ENCODE measurements at places on chromosomes 7 and 10. TPM values are rescaled to one million over a fixed set of nuclear protein-coding genes. Genes with fewer than 3 reads are reported as not detected.

DNA sequence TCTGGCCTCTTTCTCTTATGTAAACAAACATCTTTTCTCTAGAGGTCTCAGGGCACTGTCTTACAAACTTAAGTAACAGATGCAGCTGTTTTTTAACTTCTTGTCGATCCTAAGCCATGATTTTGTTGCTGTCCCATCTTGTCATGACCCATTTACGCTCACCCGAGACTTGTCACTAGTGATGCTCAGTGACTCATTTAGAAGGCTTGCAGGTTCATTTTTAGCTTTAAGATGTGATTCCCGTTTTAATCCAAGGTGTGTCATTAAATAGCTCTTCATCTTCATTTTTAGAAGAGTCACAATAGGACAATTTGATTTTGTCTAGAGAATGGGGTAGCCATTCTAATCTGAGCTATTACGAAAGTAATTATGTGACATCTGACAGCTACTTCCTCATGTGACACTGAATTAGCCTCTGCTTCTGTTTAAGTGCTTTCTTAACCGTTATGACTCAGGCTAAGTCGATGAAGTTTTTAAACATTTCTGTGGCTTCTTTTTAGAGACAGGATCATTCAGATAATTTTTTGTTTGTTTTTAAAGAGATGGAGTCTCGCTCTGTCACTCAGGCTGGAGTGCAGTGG, 42.7 kb downstream of the SPDYE5 start:
- H3K36me3 ChIP-seq = no peaks in the 10 kb centered on the region
- H3K27me3 ChIP-seq = no peaks in the 10 kb centered on the region
- no peak overlapping the region for H3K4me3 ChIP-seq
- H3K4me1 ChIP-seq = no peaks in the 10 kb centered on the region
- DNase-seq = no peak

DNA sequence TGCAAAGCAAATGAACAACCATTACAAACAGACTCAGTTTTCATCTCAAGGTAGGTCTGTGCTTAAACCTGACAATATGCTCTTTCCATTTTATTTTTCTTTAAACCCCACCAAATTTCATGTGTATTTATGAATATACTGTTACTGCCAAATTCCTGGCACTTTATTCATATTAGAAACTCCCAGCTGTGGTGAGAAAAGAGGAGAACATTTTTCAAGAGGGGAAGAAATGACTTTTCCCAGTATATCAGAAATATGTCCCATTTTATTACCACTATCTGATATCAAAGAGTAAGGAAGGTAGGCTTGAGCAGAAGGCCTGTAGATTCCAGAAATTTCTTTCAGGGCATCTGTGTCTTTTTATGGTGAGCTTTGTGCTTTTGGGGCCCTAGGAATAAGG, 189.6 kb downstream of the ADAM12 start:
- no peak for DNase-seq
- H3K36me3 ChIP-seq = no peaks in the 10 kb centered on the region
- H3K4me1 ChIP-seq = no peaks in the 10 kb centered on the region
- H3K27me3 ChIP-seq = no peaks in the 10 kb centered on the region

- H3K27ac ChIP-seq = no peak overlapping the region
- no peaks in the 10 kb centered on the region for H3K36me3 ChIP-seq
- H3K4me1 ChIP-seq = no peaks in the 10 kb centered on the region
- H3K4me3 ChIP-seq = no peak overlapping the region
- DNase-seq = no peak
- H3K27me3 ChIP-seq = no peaks in the 10 kb centered on the region
These were observed 97.8 kb downstream of the ABCA13 start for GRCh38 chr7:48269066-48269465.

DNA sequence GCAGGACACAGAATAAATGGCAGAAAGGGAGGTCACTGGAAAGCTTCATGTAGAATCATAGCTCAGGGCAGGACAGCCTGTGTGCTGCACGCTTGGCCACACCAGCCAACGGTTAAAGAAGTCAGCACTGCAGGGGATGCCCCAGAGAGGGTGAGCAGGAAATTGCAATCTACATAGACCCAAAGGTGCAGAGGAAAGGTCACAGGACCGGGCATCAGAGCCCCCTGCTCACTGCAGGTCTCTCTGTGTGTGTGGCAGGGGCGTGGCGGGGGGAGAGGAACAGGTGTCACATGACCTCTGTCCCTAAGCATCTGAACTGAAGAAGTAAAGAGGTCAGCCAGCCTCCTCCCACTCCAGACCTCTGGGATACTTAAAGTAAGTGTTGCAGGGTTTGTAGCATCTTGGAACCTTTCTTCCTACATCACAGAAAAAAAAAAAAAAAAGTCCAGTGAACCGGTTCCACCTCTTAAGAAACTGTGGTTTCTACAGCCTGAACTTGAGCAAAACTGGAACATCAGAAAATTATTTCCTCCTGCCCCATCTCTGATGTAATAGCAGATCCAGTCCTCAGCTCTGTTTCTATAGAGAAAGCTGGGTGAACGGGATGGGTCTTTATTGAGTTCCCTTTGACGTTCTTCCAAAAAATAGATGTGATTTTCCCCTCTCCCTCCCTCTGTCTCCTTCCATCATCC, 64.3 kb downstream of the RGS10 start:
- no peaks in the 10 kb centered on the region for H3K36me3 ChIP-seq
- H3K27me3 ChIP-seq = no peaks in the 10 kb centered on the region
- no peaks in the 10 kb centered on the region for H3K4me1 ChIP-seq
- no peak overlapping the region for H3K4me3 ChIP-seq
- H3K27ac ChIP-seq = no peak overlapping the region

GRCh38 chr7:145718129-145718528, 398.5 kb upstream of the CNTNAP2 start:
- H3K4me1 ChIP-seq = no peaks in the 10 kb centered on the region
- no peak overlapping the region for H3K4me3 ChIP-seq
- H3K27ac ChIP-seq = no peak overlapping the region
- no peaks in the 10 kb centered on the region for H3K27me3 ChIP-seq
- DNase-seq = no peak

GRCh38 chr10:86295351-86295750, 71.2 kb downstream of the GRID1 start:
- no peaks in the 10 kb centered on the region for H3K4me1 ChIP-seq
- H3K27ac ChIP-seq = no peak overlapping the region
- H3K36me3 ChIP-seq = no peaks in the 10 kb centered on the region
- H3K27me3 ChIP-seq = no peaks in the 10 kb centered on the region

DNA sequence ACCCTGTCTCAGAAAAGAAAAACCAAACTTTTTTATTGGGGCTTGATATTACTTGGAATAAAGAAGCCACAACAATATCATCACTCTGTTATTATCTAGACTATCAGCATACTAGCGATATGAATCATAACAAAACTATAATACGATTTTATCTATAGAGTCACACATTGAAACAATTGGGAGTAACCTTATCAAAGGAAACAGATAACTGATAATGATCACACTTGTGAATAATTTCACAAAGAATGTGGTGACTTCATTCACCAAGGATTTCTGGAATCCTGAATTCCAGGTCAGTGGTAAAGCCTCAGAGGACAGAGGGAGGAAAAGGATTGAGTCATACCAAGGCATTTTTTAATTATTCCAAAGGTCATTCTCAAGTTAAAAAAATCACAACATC, 32.1 kb upstream of the NMT2 start:
- H3K4me1 ChIP-seq = no peaks in the 10 kb centered on the region
- no peaks in the 10 kb centered on the region for H3K27me3 ChIP-seq
- DNase-seq = no peak
- H3K27ac ChIP-seq = no peak overlapping the region
- H3K4me3 ChIP-seq = no peak overlapping the region

- no peaks in the 10 kb centered on the region for H3K36me3 ChIP-seq
- DNase-seq = no peak
- no peaks in the 10 kb centered on the region for H3K27me3 ChIP-seq
- H3K27ac ChIP-seq = no peak overlapping the region
These were observed 8.4 kb downstream of the CPA2 start for GRCh38 chr7:130274983-130275591.

GRCh38 chr7:92837000-92837749, 802 bp upstream of the CDK6 start:
- no peaks in the 10 kb centered on the region for H3K27me3 ChIP-seq
- H3K36me3 ChIP-seq = no peaks in the 10 kb centered on the region
- H3K4me3 ChIP-seq = peak overlapping the region; percentile 79
- H3K4me1 ChIP-seq = peaks cover 6% of the 10 kb centered on the region
- no peak for DNase-seq
- peak overlapping the region; percentile 81 for H3K27ac ChIP-seq

DNA sequence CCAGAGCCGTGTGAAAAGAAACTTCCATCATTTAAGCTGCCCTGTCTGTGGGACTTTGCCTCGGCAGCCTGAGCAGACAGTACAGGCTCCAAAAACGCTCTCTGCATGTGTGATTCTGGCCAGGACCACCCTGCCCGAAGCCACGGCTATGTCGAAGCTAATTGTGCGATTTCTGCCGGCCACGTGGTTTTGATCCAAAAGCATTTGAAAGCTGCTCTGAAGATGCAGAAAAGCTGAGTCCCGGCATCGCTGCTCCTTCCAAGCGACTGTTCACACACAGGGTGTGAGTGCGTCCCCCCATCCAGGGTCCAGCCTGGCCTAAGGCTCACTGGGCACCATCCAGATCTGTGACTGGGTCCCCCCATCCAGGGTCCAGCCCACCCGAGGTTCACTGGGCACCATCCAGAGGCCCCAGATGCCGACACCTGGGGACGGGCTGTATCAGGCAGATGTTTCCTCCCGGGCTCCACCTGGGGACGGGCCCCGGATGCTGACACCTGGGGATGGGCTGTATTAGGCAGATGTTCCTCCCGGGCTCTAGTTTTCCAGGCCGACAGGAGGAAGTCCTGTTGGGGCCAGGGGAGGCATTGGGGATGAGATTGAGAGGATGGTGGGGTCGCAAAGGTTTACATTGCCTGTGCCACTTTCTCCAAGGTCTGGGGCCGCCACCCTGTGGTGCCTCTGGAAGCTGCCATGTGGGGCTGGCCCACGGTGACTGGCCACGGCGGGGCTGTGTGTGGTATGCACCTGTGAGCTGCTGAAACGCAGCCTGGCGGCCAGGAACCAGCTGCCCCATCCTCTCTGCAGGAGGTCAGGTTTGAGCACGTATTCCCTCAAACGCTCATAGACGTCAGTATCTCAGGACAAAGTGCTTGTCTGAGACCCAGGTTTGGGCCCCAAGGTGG, 527.4 kb downstream of the DNAJB6 start:
- H3K27me3 ChIP-seq = no peaks in the 10 kb centered on the region
- no peaks in the 10 kb centered on the region for H3K36me3 ChIP-seq
- H3K27ac ChIP-seq = no peak overlapping the region
- no peak overlapping the region for H3K4me3 ChIP-seq

DNA sequence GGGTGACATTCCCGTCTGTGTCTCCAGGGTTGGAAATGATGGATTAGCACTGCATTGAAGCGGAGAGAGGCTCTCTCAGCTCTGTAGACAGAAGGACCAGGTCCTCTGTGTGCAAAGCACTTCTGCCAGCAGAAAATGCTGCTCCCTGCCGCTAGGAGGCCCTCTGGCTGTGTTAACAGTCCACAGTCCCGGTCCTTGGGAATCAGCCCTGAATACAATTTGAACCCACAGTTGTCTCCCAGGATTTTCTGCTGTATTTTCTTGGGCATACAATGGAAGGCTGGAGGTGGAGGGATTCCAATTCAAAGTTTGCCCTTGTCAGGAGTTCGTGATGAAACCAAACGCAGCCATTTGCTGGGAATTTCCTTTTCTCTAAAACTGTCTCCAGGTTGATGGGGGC, 205.2 kb downstream of the GLRX3 start:
- no peaks in the 10 kb centered on the region for H3K36me3 ChIP-seq
- no peaks in the 10 kb centered on the region for H3K27me3 ChIP-seq
- H3K4me3 ChIP-seq = no peak overlapping the region
- DNase-seq = no peak
- H3K27ac ChIP-seq = no peak overlapping the region
- no peaks in the 10 kb centered on the region for H3K4me1 ChIP-seq

GRCh38 chr10:58322072-58322834, 12.6 kb upstream of the UBE2D1 start:
- H3K36me3 ChIP-seq = no peaks in the 10 kb centered on the region
- H3K27ac ChIP-seq = no peak overlapping the region
- no peak overlapping the region for H3K4me3 ChIP-seq
- H3K27me3 ChIP-seq = no peaks in the 10 kb centered on the region
- DNase-seq = no peak

GRCh38 chr10:57988964-57989363, 278.7 kb downstream of the IPMK start:
- no peaks in the 10 kb centered on the region for H3K27me3 ChIP-seq
- DNase-seq = no peak
- no peak overlapping the region for H3K4me3 ChIP-seq
- no peaks in the 10 kb centered on the region for H3K4me1 ChIP-seq

GRCh38 chr10:21518149-21518640, 7.3 kb downstream of the SKIDA1 start:
- H3K4me3 ChIP-seq = no peak overlapping the region
- H3K4me1 ChIP-seq = peaks cover 17% of the 10 kb centered on the region
- H3K27me3 ChIP-seq = peaks cover 17% of the 10 kb centered on the region
- no peak for DNase-seq
- peak overlapping the region; percentile 75 for H3K27ac ChIP-seq

GRCh38 chr7:154844955-154845354, 158.0 kb downstream of the PAXIP1 start:
- H3K4me1 ChIP-seq = peaks cover 13% of the 10 kb centered on the region
- H3K36me3 ChIP-seq = no peaks in the 10 kb centered on the region
- no peak overlapping the region for H3K27ac ChIP-seq
- no peak for DNase-seq

DNA sequence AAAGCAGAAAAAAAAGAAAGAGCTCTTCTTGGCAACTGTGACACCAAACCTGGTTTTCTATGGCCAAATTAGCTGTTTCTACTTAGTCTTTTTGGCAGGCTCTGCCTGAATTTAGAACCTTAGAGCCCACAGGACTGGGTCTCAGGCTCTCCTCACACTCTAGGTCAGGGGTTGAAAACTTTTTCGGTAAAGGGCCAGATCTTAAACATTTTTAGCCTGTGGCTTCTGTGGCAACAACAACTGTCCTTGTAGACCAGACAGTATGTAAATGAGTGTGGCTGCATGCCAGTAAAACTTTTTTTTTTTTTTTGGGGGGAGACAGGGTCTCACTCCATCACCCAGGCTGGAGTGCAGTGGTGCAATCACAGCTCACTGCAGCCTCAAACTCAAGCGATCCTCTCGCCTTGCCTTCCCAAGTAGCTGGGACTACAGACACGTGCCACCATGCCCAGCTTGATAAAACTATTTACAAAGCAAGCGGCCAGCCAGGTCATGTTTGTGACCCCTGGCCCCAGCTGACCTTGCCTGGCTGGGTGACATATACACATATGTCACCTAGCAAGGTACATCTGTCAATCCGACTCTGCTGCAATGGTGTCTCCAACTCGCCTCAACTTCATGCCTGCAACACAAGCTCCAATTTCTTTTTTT, 17.4 kb downstream of the KPNA7 start:
- no peaks in the 10 kb centered on the region for H3K4me1 ChIP-seq
- no peak overlapping the region for H3K4me3 ChIP-seq
- no peaks in the 10 kb centered on the region for H3K27me3 ChIP-seq

GRCh38 chr7:55189146-55189766, 170.4 kb downstream of the EGFR start:
- no peak overlapping the region for H3K4me3 ChIP-seq
- no peak overlapping the region for H3K27ac ChIP-seq
- no peaks in the 10 kb centered on the region for H3K4me1 ChIP-seq
- no peak for DNase-seq
- H3K27me3 ChIP-seq = no peaks in the 10 kb centered on the region
- H3K36me3 ChIP-seq = no peaks in the 10 kb centered on the region

PDK4 gene
- total RNA-seq = 293 TPM

NANOS1 gene
- total RNA-seq = not detected

KLHL7 gene
- 53.6 TPM for total RNA-seq

PRKG1 gene
- total RNA-seq = 89.1 TPM

FRAT2 gene
- 27.3 TPM for total RNA-seq

ELMO1 gene
- 43.1 TPM for total RNA-seq

SYCE1 gene
- total RNA-seq = not detected

DPP6 gene
- 1.5 TPM for total RNA-seq

GALNT17 gene
- 3.0 TPM for total RNA-seq
